ENCODE measurements at places on chromosomes 2 and 18.

DNA sequence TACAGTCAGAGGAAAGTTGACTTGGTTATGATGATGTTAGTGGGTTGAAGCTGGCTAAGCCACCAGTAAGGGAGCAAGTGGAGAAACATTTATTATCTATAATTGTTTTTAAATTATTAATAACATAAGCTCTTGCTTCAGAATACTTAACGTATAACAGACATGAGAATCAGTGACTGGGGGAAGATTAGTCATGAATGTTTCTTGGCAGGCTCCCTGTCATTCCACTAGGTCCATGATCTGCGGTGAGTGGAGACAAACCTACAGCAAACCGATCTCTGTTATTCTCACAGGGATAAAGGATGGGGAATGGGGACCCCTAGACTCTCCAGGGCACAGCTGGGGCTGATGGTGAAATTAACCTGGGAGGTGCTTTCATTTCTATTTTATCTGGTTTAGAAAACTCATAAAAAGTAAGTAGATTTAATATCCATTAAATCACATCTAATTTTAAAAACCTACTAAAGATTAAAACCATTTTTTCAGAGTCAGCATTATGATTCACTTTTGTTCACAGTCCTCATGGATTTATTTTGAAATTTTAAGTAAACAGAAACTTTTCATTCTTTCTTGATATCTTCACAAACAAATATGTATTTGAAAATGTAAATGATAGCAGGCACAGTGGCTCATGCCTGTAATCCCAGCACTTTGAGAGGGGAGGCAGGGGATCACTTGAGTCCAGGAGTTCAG is 420.3 kb downstream of the PTPRM start:
- no peak for DNase-seq

- no peak for DNase-seq
Observed at GRCh38 chr2:44102790-44103562, 65.7 kb upstream of the PPM1B start.

DNA sequence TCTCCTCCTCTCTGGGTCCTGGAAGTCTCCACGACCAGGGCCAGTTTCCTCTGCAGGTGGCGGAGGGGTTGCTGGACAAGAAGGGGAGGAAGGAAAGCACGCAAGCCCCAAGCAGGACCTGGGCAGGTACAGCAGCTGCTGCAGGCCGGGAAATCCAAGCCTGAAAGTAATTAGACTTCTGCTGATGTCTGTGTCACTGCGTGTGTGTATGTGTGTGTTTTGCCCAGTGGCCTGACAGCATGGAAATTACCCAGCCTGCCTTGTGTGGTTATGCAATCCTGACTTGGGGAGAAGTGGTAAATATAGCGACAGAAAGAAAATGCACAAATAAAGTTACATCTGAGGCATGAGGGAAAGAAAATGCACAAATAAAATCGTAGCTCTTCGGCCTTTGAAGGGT is 121.8 kb upstream of the ZBTB14 start:
- no peak for DNase-seq

- no peak for DNase-seq
Observed at GRCh38 chr2:206305523-206306245, 31.2 kb downstream of the ZDBF2 start.

GRCh38 chr2:20168727-20169696 is 55.9 kb downstream of the SDC1 start:
- DNase-seq = no peak

- DNase-seq = no peak
Observed at GRCh38 chr2:18396329-18397010, 164.0 kb downstream of the RDH14 start.

DNA sequence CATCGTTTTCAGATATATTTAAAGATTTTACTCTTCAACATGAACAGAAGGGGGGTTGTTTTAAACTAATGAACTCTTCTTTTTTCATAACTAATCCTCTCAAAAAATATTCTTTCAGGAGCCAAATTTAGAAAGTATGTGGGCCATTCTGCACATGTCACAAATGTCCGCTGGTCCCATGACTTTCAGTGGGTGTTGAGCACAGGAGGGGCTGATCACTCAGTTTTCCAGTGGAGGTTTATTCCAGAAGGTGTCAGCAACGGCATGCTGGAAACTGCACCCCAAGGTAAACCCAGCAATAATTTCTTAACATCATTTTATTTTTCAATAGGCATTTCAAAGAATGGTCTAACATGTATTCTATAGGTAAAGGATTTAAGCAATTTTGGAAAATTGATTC is 136.0 kb downstream of the EML6 start:
- no peak for DNase-seq

GRCh38 chr18:45046228-45046627 is 365.5 kb downstream of the SETBP1 start:
- no peak for DNase-seq

GRCh38 chr2:172926785-172927640 is 148.6 kb upstream of the MAP3K20 start:
- no peak for DNase-seq

GRCh38 chr2:14891546-14891945 is 259.0 kb downstream of the LRATD1 start:
- no peak for DNase-seq

DNA sequence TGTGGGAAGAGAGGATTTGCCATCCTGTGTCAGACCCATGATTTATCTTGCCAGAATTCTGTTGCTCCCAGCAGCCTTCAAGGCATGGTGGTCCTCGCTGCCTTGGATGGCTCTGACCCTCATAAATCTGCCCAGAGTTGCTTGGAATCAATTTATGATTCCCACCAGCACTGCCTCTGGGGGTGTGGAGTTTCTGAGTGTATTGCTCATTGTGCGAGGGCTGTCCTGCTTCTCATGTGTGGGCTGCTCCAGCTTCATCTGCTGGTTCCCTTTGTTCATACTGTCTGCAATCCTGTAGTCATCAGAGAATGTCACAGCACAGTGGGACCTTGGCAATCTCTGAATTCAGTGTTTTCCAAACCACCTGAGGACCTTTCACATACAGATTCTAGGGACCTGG is 139.8 kb downstream of the CLIP4 start:
- no peak for DNase-seq

GRCh38 chr18:35513181-35513936 is 15.6 kb upstream of the INO80C start:
- DNase-seq = no peak

DNA sequence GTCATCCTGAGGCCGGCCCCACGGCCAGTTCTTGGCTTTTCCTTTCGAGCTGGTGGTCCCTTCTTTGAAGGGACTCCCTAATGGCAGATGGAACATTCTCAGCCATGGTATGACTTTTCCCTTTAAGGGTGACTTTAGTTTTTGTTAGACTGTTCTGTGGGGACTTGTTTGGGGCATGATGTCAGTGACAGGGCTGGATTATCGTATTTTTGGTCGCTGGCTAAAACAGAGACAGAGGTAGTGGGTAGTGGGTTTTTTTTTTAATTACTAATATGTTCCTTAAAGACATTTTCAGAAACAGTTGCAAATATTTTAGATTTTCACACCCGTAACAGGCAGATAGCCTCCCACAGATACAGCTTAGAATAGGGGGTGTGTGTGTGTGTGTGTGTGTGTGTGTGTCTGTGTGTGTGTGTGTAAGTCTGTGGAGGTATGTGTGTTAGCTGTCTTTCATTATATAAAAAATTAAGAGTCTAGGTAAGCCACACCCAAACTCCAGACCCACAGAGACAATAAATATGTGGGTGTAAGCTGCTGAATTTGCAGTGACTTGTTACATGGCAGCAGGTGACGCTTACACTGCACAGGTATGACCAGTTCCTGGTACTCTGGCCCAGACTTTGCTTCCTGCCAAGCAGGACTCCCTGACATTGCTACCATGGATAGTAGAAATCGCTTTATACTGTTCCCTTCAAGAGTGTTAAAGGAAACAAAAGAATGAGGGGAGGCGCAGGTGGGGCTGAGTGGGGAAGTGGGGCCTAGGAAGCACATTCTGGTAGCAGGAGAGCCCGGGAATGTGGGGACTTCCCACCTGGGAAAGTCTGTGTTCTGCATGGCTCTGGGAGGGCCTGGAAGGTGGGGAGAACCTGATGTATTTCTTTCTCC is 20.9 kb downstream of the NCK2 start:
- no peak for DNase-seq

- DNase-seq = no peak
Observed at GRCh38 chr2:65746931-65747675, 314.7 kb upstream of the SPRED2 start.

GRCh38 chr2:239220981-239221396 is 179.8 kb downstream of the HDAC4 start:
- DNase-seq = no peak

- DNase-seq = no peak
Observed at GRCh38 chr18:69946608-69947155, 991 bp downstream of the CD226 start.

- DNase-seq = no peak
Observed at GRCh38 chr2:236748385-236748784, 178.8 kb downstream of the ACKR3 start.

DNA sequence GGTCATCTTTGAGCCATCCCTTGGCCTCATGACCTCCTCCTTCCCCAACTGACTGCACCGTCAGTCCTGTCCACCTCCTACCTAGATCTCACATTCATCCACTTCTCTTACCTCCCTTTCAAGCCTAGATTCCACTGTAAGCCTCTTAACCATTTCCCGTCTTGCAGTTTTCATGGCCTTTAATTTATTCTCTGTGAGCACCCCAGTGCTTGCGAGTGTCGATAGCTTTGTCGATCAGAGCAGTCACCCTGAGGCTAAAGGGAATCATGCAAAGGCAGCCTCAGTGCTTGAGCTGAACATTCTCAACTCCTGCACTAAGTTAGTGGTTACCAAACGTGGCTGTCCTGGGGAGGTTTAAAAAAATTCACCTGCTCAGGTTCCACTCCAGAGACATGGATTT is 14.7 kb downstream of the ARHGAP25 start:
- DNase-seq = no peak

- DNase-seq = no peak
Observed at GRCh38 chr18:1438967-1439366, 534.3 kb downstream of the ADCYAP1 start.

GRCh38 chr2:127044165-127044718 is 62.7 kb downstream of the BIN1 start:
- DNase-seq = no peak

DNA sequence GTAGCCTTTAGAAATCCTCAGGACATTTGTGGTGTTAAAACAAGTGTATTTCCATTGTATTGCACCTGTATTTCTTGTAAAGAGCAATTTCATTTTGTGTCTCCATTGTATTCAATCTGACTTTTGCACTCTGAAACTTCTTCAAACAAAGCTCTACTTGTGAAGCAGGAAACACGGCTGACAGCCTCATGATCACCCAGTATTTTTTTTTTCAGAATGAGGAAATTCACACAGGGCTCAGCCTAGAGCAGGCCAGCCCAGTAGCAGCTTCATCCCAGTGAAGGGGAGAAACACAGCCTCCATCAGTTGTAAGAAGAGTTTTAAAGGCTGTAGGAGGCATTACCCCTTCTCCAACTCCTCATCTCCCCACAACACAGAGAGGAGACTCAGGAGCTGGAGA is 175.9 kb upstream of the KLHL29 start:
- DNase-seq = no peak

DNA sequence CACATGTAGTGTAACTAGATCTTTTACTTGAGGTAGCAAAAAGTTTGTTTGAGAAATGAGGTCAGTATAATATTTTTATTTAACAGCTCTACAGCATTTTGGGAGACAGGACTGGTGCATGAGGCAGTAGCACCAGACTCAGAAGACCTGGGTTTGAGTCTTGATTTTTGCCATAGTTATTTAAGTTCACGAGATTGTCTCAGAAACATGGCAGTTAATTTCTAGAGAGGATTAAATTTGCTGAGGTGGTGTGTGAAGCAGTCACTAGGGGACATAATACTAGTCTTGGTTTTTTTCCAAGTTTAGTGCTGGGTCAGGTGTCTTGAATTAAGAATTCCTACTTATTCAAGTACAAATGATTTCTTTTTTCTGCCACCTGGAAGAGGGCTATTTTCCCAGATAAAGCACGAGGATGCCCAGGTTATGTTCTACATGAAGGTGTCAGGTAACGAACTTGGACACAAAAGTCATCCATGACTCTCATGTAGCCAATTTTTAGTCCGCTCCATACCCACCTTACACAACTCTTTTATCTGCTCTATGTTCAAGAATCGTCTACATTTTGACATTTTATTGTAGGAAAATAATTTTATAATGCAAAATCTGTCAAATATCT is 1.4 kb downstream of the MARCHF7 start:
- DNase-seq = no peak
